AG04449 (cell line): ENCODE measurements at places on chromosomes 2 and 18.

- no peak for DNase-seq
These were observed 1650.3 kb upstream of the CELF4 start for GRCh38 chr18:39215920-39216319.

GRCh38 chr2:162342321-162342720 lies 1.6 kb upstream of the GCA start:
- no peak for DNase-seq

- DNase-seq, result no peak
These were observed at the start of gene SPOPL for GRCh38 chr2:138501425-138502254. Gene SPOPL (plus strand): TSS chr2:138501770. CDS start chr2:138550217, 48,447 bp downstream.

DNA sequence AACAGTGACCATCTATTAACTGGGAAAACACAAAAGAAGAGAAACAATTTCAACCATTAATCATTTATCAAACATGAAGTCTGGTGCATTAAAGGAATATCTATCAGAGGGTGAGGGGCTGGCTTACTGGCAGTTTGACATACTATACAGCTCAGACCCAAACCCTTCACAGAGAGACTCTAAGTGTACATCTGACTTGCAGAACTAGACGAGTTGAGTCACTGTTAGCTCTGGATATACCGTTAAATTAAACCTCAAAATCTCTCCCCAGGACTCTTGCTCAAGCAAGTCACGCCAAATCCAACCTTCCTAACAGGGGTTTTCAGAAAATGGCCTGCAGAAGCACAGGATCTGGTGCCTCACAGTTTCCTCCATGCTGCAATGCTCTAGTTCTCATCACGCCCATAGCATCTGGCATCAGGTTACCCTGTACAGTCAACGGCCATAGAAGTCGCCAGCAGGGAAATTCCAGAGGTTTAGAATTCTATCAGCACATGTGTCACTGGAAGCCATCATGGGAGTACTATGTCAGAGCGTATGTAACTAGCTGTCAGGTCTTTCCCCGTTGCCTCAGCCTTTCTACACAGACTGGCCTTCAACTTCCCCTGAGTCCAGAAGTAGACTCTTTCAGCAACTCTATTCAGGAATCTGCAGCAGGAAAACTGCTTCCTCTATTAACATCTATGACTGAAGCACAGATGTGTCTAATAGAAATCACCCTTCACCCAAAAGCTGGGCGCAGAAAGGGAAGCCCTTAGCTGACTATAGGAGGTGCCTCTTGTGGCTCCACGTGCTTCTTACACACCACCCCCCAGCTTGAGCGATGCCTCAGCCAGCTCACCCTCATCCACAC lies 9.3 kb downstream of the TGOLN2 start:
- DNase-seq, result peak; percentile 41

DNA sequence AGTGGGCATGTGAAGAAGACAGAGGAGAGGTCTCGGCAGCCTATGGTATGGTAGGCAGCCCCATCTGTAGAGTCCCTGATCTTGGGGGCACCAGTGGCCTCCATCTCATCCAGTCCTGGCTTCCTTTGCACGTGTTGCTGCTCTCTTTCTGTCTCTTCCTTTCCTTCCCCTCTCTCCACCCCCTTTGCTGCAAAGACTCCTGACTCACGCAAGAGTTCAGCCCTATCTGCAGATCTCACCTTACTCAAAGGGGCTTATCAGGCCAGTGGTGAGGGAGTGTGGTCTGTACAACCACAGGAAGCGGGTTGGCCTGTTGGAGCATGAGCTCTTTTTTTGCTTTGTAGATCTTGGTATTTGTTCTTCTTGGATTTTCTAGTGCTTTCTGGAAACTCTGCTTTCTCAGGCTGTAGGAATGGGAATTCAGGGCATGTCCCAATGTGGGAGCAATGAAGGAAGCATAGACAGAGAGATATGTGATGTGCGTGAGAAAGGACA lies 14.6 kb upstream of the NT5DC4 start:
- DNase-seq, result no peak

- no peak for DNase-seq
These were observed 102.5 kb downstream of the SP3 start for GRCh38 chr2:173862612-173863217.

- DNase-seq, result no peak
These were observed 30.9 kb downstream of the E2F6 start for GRCh38 chr2:11435036-11435435.

DNA sequence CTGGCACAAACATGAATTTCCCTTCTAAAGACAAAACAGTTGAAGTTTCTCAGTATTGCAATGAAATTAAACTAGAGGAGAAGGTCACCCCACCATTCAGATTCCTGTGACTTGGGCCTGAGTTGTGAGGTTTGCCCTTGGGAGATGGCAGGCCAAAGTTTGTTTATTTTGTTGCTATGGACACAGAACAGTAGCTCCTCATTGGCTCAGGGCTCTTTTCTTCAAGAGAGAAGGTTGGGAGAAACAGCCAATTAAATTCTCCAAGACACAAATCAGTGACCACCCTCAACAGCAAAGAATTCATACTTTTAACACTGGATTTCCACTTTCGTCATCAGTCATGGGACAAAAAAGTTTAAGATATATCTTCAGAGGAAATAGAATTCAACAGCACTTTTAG lies at the start of gene FLACC1:
Gene FLACC1 (minus strand): TSS at position 125 of the 400 bp plus-strand sequence. CDS start 5,941 bp downstream, outside the sequence.
- no peak for DNase-seq

DNA sequence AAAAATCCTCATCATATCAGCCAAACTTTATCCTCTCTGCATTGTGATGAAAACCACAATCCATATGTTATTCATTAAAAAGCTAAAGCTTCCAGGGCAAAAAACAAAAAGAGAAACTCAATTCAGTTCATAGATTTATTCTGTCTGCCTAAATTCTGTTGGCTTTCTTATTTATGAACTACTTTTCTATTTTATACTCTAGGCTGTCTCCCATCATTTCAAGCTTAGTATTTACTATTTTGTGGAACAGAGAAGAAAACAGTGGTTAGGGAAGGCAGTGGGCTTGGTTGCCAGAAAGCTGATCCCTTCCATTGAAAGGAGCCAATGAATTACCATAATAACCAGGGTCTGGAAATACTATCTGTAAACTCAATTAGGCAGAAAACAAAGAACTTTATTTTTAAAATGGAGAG lies 71.8 kb downstream of the RAPH1 start:
- DNase-seq, result no peak

- DNase-seq, result no peak
These were observed 1.2 kb downstream of the SLC39A6 start for GRCh38 chr18:36127836-36128529.

DNA sequence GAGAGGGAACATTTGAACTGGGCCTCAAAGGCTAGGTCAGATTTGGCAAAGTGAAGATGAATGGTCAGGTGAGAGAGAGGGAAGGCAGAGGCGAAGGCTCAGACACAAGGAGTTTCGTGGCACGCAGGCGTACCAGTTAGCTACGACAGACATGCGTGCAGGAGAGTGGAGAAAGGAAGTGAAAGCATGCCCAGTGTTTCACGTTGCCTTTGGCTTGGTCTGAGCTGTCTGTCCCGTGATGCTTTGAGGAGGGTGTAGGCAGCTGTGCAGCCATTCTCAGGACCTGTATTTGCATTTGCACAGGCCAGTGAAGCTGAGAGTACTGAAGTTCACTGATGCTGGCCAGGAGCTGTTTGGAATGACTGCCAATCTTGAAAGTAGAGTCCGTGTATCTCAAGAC lies 69.5 kb downstream of the HNRNPLL start:
- DNase-seq, result no peak

DNA sequence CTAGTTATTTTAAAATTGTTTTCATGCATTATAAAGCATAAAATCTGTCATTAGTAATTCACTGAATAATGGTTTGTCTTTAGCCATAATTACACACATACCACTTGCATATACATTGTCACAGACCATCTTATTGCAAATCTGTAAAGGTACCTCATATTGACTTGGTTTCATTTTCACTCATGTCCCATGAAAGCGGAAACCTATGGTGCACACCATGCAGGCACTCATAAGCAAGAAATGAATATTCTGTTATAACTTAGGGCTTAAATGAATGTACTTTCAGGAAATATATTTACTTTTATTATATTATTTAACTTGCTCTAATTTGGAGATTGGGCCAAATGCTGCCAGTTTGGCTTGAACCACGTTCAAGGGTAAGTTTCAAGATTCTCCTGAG lies 29.2 kb upstream of the STK17B start:
- no peak for DNase-seq

DNA sequence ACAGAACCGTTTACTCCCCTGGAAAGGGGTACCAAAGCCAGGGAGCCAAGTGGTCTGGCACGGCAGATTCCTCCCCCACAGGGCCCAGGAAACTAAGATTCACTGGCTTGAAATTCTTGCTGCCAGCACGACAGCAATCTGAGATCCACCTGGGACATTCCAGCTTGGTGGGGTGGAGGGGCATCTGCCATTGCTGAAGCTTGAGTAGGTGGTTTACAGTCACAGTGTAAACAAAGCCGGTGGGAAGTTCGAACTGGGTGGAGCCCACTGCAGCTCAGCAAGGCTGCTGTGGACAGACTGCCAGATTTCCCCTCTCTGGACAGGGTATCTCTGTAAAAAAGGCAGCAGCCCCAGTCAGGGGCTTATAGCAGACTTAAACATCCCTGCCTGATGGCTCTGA lies 901.7 kb upstream of the LRRTM1 start:
- DNase-seq, result no peak

GRCh38 chr18:72161691-72162090 lies 382.5 kb downstream of the CBLN2 start:
- DNase-seq, result no peak

- no peak for DNase-seq
These were observed 50.9 kb downstream of the PKP4 start for GRCh38 chr2:158507679-158508078.

DNA sequence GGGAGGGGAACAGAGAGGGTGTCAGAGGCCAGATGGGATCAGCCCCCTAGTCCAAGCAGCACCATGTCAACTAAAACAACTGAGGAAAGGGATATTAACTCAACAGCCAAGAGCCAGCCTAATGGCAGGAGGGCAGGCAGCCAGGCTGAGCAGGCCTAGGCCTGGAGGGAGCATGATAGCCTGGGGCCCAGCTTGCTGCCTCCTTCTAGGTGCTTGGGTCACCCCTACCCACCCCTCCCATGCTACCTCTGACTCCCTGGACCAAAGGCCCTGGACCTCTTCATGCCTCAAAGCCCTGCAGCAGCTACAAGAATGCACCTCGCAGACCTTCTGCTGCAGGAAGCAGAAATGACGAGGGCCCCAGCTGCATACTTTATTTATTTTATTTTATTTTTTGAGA lies 22.1 kb upstream of the TNS1 start:
- DNase-seq, result no peak

DNA sequence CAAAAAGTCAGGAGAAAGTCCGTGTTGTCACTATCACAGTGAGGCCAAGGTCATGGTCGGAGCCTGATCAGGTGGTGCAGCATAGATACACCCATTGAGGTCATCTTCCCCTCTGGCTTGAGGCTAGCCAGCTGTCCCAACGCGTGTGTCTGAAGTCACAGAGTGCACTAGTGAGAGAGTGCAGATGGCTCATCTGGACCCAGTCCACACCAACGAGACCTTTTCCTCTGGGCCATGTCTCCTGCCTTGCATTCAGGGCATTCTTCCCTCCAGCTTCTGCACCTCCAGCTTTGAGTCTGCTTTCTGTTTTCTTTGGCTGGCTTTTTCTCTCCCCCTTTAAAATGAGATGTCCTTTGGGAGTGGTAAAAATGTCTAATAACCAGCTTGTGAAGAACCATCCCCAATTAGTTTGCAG lies 146.9 kb downstream of the TDRD15 start:
- no peak for DNase-seq
